Activated T-cell treated with anti-CD3 and anti-CD28 coated beads, Interleukin-2, amount 50 U/mL, for 4 hours (primary cell): ENCODE measurements at places on chromosomes 4 and X. TPM values are rescaled to one million over a fixed set of nuclear protein-coding genes. Genes with fewer than 3 reads are reported as not detected.

DNA sequence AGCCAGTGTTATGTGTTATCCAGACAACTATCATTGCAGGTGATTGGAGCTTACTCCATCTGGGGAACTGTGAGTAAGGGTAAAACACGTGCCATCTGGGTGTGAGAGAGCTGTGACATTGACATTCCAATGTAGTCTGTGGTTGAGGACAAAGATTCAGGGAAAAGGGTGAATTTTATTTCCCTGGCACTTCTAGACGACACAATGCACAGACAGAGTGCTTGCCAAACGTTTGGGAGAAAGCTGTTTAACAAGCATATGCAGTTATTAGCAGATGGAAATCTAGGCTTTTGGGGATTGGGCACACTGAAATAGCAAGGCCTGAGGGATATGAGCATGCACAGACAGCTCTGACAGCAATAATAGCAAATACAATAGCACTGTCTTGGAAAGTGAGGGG is 21.3 kb upstream of the CTSO start:
- DNase-seq: no peak

GRCh38 chr4:111943796-111944203 is 201.5 kb upstream of the FAM241A start:
- DNase-seq: no peak

DNA sequence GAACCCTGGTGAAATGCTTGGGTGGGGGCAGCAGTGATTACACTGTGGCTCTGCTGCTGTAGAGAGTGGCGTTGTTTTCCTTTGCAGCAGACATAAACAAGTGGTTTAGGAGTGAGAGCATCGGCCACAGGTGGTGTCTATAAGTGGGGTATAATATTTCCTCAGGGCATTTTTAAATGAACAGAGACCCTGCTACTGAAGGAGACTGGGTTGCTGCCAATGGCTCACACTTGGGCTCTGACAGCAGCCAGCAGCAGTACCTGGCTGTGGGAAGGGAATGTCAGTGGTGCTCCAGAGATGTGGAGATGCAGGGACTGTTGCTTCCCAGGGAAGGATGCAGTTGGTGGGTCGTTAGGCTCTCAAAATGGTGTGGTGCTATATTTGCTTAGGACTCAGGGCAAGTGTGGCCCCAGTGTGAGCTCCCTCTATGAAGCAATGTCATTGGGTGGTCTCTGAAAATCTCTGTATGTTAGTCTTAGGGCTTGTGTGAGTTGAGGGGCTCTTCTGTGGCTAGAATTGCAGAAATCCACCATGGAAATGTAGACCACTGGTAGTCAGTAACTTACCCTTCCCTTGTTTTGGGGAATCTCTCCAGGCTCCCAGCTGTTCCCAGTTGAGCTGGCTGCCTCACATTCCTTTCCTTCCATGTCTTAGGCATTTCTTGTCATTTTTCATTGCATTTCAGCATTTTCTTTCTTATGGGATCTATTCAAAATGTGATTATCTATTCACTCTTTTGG is 1023.0 kb upstream of the GRID2 start:
- no peak for DNase-seq

GRCh38 chrX:154981116-154981411 is 41.5 kb downstream of the F8 start:
- DNase-seq: no peak

DNA sequence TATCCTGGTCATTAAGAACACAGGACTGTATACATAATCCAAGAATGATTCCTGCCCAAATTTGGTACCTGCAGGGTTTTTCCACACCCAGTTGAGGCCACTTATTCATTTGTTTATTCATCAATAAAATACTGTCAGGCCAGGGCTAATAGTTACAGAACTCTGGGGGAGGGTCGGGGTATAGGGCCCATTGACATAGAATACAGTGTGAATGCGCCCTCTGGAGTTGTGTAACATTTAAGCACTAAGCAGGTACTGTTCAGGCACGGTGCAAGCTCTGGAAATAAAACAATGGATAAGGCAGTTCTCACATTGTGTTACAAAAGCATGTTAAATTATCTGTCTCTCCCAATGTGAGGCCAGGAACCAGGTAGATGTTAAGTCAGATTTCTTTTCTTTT is 30.8 kb upstream of the LRBA start:
- no peak for DNase-seq

DNA sequence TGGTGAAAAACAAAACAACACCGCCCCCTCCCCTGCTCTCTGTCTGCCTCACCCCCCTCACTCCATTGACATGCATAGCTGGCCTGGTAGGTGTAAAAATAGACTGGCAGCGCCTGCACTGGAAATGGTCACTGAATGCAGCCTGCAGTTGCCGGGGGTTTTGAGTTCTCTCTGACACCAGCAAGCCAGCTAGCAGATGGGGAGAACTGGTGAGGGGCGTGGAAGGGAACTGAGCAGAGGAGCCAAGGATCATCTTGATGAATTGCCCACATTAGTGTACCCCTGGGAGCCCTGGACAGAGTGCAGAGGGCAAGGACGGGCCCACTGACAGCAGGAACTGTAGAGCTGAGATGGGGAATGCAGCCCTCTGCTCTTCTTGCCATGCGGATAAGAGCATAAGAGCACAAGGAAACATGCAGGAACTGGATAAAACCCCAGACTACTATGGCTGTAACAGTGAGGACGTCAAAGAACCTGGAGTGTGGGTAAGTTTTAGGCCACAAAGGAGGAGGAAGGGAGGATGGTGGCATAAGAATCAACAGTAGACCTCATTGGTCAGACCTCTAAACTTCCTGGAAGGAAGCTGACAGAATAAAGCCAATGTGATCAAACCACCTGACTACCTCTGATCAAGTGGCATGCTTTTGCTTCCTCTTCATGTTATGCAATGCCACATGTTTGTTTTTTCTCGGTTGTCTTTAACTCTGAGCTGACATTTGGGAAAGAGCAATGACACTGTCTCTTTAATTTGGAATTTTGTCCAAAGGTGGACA is 96.3 kb downstream of the ANK2 start:
- DNase-seq: no peak

GRCh38 chr4:26690506-26690905 is 106.6 kb downstream of the TBC1D19 start:
- DNase-seq: no peak

DNA sequence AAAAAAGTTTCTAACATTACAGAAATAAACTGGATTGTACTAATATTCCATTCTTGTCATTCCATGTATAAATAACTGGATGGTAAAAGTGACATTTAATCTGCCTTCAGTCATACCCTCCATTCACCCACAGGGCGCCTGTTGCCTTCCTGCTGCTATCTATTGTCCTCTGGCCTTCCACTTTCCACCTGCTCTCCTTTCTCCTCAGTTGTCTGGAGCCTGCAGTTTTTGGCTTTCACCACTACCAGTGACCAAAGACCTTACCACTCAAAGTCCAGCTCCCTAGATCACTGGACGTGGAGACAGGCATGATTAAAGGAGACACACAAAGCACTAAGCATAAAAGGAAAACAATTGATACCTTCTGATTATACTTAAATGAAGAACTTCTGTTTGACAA is 46.2 kb upstream of the NHS start:
- no peak for DNase-seq

- no peak for DNase-seq
Measured at GRCh38 chr4:114839986-114840385, 241.4 kb downstream of the UGT8 start.

- DNase-seq: no peak
Measured at GRCh38 chrX:13216139-13216538, 103.7 kb downstream of the ATXN3L start.

GRCh38 chrX:71191248-71191647 is 31.8 kb upstream of the GJB1 start:
- no peak for DNase-seq

Gene CLCN5
- total RNA-seq: 4.4 TPM

Gene TRIM2
- total RNA-seq: 0.94 TPM

Gene ASB9
- not detected for total RNA-seq

Gene P2RY4
- total RNA-seq: 0.18 TPM
